ENCODE measurements at places on chromosomes 13 and 19.

- no peak for DNase-seq
These were observed 14.2 kb downstream of the RAB8A start for GRCh38 chr19:16125737-16126495.

GRCh38 chr13:93473441-93474270 is 247.0 kb downstream of the GPC6 start:
- no peak for DNase-seq

GRCh38 chr13:70856025-70856424 is 747.8 kb upstream of the KLHL1 start:
- no peak for DNase-seq

DNA sequence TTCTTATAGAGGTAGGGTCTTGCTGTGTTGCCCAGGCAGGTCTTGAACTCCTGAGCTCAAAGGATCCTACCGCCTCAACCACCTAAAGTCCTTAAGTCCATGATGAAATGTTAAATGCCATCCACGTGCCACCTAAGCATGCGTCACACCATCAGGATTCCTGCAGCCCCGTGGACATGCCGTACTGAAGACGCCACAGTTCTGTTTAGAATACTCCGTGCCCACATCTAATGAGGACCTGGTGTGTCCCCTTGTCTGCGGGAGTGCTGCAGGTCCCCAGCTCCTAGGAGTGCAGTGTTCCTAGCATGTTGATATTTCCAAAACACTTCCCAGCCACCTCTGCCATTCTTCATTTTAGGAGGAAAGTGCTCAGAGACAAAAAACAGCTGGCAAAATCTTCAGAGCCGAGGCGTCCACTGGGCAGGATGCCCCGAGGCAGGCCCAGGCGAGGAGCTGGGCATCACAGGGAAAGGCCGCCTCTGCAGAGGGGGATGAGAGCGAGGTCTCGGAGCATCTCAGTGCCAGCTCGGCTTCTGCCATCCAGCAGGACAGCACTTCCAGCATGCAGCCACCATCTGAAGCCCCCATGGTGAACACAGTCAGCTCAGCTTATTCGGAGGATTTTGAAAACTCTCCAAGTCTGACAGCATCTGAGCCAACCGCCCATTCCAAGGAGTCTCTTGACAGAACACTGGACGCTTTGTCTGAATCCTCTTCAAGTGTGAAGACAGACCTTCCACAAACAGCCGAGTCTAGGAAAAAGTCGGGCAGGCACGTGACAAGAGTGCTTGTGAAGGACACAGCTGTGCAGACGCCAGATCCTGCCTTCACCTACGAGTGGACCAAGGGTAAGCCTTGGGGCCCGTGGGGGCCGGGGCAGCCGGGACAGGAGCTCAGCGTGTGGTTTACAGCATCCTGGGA is 13.2 kb downstream of the C19orf44 start:
- DNase-seq = no peak

GRCh38 chr13:93745884-93746283 is 519.3 kb downstream of the GPC6 start:
- no peak for DNase-seq

GRCh38 chr13:18960637-18961227 is 220.9 kb downstream of the TUBA3C start:
- DNase-seq = no peak

DNA sequence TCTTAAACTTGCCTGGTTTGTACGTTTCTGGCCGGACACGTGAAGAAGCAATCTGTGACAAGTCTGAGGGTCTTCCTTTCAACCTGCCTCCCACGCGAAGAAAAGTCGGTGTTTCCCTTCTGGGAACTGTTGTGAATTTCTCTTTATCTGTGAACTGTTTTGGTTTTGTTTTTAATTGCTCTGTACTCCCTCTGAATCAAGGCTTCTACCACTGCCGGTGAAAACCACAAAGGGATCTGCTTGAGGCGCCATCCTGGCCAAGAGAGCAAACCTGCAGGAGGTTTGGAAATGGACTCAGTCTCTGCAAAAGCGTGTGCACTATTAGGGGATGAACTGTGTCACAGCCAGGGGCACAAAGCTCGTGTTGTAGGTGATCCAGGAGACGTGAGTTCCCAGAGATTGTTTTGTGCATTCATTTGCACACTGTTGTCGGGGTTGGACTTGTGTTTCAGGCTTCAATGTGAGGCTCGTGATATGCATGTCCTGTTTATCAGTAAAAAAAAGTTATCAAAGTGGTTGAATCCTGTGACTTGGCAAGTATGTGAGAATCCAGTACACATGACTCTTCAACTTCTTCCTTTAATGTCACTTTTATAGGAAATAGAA is 9.7 kb downstream of the SIGLEC8 start:
- DNase-seq = no peak

DNA sequence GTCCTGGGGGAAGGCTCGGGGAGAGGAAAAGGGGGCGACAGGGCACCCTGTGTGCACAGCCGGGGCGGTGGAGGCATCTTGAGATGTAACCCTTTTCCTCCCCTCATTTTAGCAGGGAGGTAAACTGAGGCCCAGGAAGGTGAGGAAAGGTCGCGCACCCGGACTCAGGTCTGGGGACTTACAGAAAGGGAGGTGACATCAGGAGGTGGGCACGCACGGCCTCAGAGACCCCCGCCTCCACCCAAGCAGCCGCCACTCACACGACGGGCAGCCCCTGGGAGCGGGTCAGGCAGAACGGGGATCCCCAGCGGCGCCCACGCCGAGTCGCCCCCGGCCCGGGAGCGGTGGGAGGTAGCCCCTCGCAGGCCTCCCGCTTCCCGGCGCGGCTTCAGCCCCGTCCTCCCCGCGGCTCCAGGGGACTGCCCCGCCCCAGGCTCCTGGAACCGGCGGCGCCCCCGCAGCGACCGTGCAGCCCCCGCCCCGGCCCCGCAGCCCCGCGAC is 477 bp downstream of the PIP5K1C start:
- DNase-seq = no peak

- no peak for DNase-seq
These were observed 172.0 kb downstream of the TSHZ3 start for GRCh38 chr19:31177246-31177645.

DNA sequence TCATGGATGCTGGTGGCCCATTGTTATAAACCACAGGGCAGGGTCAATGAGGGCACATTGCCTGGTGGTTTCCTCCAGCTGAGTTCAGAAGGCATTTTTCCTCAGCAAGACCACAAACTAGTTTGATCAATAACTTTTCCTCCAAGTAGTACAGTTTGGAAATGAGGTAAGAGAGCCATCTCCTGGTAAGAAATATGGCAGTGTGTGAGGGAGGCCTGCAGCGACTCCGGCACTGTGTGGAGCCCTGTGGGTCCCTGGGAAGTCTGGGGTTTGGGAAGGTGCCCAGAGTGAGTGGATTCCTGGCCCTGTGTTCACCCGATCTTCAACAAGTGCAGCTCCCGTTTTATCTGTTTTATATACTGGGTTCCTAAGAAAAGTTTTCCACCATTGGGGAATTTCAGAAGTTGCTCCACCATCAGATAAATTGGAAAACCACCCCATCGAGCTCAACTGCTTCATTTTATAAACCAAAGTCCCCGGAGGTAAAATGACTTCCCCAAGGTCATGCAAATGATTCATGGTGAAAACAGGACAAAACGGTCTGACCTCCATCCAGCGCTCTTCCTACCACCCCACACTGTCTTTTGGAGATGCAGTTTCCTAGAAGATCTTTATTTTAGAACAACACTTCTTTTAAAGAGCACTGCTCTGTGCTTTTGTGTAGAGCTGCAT is 148.4 kb downstream of the KATNAL1 start:
- no peak for DNase-seq

GRCh38 chr19:31450696-31451095 is 101.5 kb upstream of the TSHZ3 start:
- no peak for DNase-seq

DNA sequence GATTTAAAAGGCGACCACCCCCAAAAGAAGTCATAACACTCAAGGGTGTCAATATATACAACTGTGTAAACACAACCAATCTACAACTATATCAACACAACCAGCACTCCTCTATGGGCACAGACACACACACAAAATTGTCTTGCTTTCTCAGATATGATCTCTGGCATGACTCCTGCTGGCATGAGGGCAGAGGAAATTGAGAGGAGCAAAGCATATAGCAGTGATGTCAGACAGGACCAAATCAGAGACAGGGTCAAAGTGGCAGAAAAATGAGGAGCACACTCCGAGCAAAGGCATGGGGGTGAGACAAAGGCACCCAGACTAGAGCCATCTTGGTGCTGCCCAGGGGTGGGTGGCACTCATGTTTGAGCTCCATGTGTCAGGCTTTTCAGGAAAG is 9.6 kb downstream of the IRGQ start:
- DNase-seq = no peak

GRCh38 chr19:35231956-35232645 is 3.6 kb upstream of the FAM187B start:
- DNase-seq = no peak
